ENCODE measurements at places on chromosomes 12 and 14. TPM values are rescaled to one million over a fixed set of nuclear protein-coding genes. Genes with fewer than 3 reads are reported as not detected.

The MAGOHB gene
- 42.3 TPM for polyA plus RNA-seq

The CALCOCO1 gene
- polyA plus RNA-seq, result 127 TPM

The SLC5A8 gene
- polyA plus RNA-seq, result 36.4 TPM

DNA sequence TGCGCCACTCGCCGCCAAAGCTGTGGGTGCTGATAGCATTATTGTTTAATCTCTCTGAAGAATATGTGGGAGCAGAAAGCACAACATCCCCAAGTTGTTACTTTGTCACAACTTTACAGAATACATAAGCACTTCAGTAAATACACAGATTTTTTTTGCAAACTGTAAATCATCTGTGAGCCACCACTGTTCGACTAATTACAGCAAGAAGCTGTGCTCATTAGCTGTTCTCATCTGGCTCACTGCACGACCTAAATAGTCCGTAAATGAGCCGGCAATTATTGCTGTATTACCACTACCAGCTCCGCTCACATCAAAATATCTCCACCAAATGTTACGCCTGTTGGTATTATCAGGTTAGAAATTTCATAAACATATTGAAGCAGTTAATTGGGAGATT lies 228.9 kb upstream of the PRKD1 start:
- DNase-seq, result no peak

GRCh38 chr12:112978163-112979040 lies at the start of gene OAS2:
Gene OAS2 (plus strand): TSS chr12:112978519. CDS start chr12:112978609, 90 bp downstream.
- no peak for DNase-seq

- no peak for DNase-seq
These were observed 77.8 kb downstream of the RIN3 start for GRCh38 chr14:92591346-92591745.

GRCh38 chr12:537772-538171 lies 78.0 kb downstream of the B4GALNT3 start:
- DNase-seq, result no peak

- DNase-seq, result no peak
These were observed 30.0 kb upstream of the WSCD2 start for GRCh38 chr12:108099073-108099472.

- no peak for DNase-seq
These were observed 44.2 kb downstream of the SOCS2 start for GRCh38 chr12:93616584-93617101.

- DNase-seq, result no peak
These were observed 11.4 kb downstream of the MANSC1 start for GRCh38 chr12:12338527-12339168.
